Melanocyte of skin (primary cell): ENCODE measurements at places on chromosomes 7 and 10. TPM values are rescaled to one million over a fixed set of nuclear protein-coding genes. Genes with fewer than 3 reads are reported as not detected.

EVX1 gene
- not detected in 2 replicates for total RNA-seq

GSDME gene
- 11.4 and 26.5 TPM in 2 replicates for total RNA-seq

AGBL3 gene
- 0.34 and 1.5 TPM in 2 replicates for total RNA-seq

SNX10 gene
- 74.6 and 97.5 TPM in 2 replicates for total RNA-seq

MEOX2 gene
- not detected in 2 replicates for total RNA-seq

LIPN gene
- total RNA-seq: not detected in 2 replicates

BCCIP gene
- 28.2 and 38.2 TPM in 2 replicates for total RNA-seq

ZNF503 gene
- total RNA-seq: 6.5 and 8.3 TPM in 2 replicates

MGMT gene
- total RNA-seq: 20.3 and 26.2 TPM in 2 replicates

PRKAR2B gene
- total RNA-seq: 10.2 and 11.4 TPM in 2 replicates

ACSL5 gene
- 0.33 and 1.7 TPM in 2 replicates for total RNA-seq

EMX2 gene
- total RNA-seq: under 0.01 and 0.36 TPM in 2 replicates

HOXA3 gene
- 1.4 TPM in 1 of 2 replicates, not detected in the other for total RNA-seq

OR2A7 gene
- 0.73 and 1.4 TPM in 2 replicates for total RNA-seq

GIMAP7 gene
- total RNA-seq: not detected in 2 replicates

PHKG1 gene
- total RNA-seq: under 0.01 and 2.2 TPM in 2 replicates

ACBD7 gene
- 0.46 and 0.67 TPM in 2 replicates for total RNA-seq

REEP3 gene
- 56.6 and 71.1 TPM in 2 replicates for total RNA-seq

EGR2 gene
- under 0.01 TPM in 1 of 2 replicates, not detected in the other for total RNA-seq

PDZD7 gene
- 2.5 and 3.8 TPM in 2 replicates for total RNA-seq

ELFN1 gene
- 2.8 and 4.4 TPM in 2 replicates for total RNA-seq

GPR158 gene
- total RNA-seq: 1.3 and 3.2 TPM in 2 replicates

METTL27 gene
- 5.0 TPM in 1 of 2 replicates, not detected in the other for total RNA-seq

HOXA1 gene
- not detected in 2 replicates for total RNA-seq

SPDYE8 gene
- total RNA-seq: not detected in 2 replicates

SP8 gene
- not detected in 2 replicates for total RNA-seq

GALNT17 gene
- total RNA-seq: not detected in 2 replicates

CDK14 gene
- total RNA-seq: 1.4 and 5.1 TPM in 2 replicates

SORCS3 gene
- not detected in 2 replicates for total RNA-seq

MICALL2 gene
- 15.8 and 20.0 TPM in 2 replicates for total RNA-seq

CPA1 gene
- total RNA-seq: not detected in 2 replicates

HYCC1 gene
- 103 and 208 TPM in 2 replicates for total RNA-seq

AGAP6 gene
- total RNA-seq: 3.1 and 5.8 TPM in 2 replicates

MMD2 gene
- not detected in 2 replicates for total RNA-seq
